ENCODE measurements at places on chromosomes 1 and 21.

GRCh38 chr1:84939151-84939550, 46.1 kb upstream of the LPAR3 start:
- DNase-seq, result no peak

DNA sequence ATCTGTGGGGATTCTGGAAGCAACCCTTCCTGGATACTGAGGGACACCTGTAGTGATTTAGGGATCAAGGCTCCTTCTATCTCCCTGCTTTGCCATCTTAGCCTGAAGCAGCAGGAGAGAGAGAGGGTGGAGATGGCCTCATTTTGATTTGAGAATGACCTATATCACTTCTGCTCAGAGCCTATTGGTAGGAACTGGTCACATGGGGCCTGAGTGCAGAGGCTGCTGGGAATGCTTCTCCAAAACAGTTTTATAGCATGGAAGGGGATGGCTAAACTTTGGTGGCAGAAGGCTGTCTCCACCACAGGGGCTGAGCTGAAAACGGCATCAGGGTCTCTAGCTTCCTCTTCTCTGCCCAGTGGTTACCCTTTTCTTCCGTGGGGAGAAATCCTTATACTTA, 105.8 kb downstream of the TBX19 start:
- no peak for DNase-seq

GRCh38 chr1:15863156-15863901, 15.8 kb downstream of the SPEN start:
- DNase-seq, result no peak

GRCh38 chr1:107609808-107610207, 355.2 kb downstream of the VAV3 start:
- DNase-seq, result no peak

- DNase-seq, result no peak
Observed at GRCh38 chr1:9410737-9411297, 118.1 kb downstream of the SPSB1 start.

DNA sequence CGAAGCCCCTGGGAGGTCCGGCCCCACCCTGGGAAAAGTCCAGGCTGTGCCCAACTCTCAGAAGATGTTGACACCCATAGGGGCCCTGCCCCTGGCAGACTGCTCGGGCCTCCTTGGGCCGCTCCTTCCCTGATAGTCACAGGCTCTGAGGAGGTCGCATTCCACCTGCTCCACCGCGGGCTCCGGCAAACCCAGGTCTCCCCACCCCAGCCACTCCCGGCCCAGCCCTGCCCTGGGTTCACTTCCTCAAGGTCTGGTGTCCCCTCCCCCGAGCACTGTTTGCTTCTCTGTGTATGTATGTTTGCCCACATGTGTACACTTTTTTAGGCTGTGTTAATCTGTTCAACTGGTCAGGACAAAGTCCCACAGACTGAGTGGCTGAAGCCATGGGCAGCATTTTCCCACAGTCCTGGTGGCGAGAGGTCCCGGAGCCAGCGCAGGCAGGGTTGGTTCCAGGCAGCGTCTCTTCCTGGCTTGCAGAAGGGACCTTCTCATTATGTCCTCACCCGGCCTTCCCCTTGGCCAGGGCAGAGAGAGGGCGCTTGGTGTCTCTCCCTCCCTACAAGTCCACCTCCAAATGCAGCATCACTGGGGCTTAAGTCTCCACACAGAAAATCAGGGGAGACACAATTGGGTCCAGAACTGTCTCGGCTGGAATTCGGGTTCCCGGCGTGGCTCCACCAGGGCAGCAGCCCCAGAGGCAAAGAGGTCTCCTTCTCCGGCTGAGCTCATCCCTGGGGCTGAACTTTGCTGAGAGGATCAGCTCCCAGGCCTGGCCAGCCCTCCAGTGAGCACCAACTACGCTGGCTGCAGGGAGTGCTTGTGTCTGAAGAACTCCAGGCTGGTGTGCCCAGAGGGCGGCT, 10.5 kb upstream of the PRXL2B start:
- no peak for DNase-seq

- DNase-seq, result no peak
Observed at GRCh38 chr1:53957194-53957818, 11.2 kb downstream of the LRRC42 start.

GRCh38 chr1:19743180-19743579, 56.5 kb downstream of the TMCO4 start:
- no peak for DNase-seq

- DNase-seq, result no peak
Observed at GRCh38 chr1:64856553-64856952, 109.8 kb downstream of the JAK1 start.

DNA sequence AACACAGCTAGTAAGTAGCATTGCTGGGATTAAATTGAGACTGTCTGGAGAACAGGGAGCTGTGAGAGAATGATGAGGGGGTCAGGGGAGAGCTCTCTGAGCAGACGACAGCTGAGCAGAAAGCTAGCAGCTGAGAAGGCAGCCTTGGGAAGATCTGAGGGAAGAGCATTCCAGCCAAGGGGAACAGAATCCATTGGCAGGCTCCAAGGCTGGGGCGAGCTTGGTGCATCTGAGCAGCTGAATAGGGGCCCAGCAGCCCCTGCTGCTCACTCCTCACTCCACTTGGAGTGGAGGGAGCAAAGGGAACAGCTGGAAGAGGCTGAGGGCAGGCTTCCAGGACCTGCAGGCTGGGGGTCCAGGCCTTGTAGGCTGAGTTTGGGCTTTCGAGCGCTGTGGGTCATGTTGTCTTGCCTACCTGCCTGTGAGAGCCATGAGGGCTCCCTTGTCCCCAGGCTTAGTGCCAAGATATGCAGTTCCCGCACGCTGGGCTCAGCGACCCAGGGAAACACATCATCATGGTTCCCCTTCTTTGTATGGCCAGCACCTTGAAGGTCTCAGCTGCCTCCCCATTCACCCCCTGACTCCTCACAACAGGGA, 10.5 kb downstream of the ACOT11 start:
- DNase-seq, result no peak

GRCh38 chr1:114094363-114094634, 59.4 kb downstream of the SYT6 start:
- no peak for DNase-seq

- no peak for DNase-seq
Observed at GRCh38 chr1:162568802-162569201, 7.3 kb downstream of the UAP1 start.

GRCh38 chr1:86035101-86035500, 121.5 kb downstream of the COL24A1 start:
- no peak for DNase-seq

DNA sequence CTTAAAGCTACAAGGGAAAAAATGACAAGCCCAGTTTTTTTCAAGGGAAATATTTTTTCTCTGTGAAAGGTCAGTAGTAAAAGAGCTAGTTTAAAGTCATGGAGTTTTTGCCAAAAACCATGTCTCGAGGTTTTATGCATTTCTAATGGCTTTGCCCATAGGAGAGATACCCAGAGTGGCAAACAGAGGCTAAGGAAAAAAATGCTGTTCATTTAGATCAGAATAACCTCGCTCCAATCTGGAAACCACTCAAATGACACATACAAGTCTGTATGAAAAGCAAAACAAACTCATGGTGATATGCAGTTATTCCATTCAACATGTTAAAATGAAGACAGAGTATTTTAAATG, 36.9 kb upstream of the EDEM3 start:
- DNase-seq, result peak; percentile 15

DNA sequence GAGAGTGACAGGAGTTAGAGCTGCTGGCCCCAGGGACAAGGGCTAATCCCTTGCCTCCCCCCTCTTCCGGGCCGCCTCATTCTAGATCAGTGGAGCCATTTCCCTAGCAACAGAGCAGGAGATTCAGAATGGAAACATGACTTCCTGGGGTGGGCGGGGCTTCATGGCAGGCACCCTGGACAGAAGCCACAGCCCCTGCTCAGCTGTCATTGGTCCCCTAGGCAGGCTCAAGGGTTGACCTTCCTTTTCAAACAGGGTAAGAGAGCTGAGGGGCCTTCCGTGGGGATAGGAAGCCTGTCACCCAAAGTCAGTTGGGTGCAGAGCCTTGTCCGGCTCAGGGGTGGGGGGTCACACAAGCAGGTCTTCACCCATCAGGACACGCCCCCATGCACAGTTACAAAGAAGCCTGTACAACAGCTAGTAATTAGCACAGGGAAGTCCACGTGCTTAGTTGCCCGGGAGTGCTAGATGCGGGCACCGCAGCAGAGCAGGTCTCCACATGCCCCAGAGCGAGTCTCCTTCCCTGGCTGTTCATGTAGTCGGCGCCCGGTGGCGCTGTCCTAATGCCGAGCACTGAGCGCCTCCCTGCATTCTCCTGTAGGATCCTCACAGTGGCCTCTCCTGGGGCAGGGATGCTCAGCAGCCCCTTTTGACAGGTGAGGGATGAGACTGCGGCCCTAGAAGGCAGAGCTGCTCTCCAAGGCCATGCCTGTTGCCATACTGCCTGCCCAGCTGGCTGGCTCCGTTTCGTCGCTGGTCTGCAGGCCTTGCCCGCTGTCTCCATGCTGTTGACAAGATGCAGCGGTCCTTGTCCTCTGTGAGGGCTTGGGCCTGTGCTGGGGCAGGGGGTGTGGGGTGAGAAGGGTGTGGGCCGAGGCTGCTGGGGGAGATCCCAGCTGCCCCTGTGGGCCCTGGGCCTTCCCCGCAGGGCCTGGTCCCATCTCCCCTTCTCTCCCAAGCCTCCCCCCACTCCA, 5.1 kb downstream of the TMEM201 start:
- no peak for DNase-seq

DNA sequence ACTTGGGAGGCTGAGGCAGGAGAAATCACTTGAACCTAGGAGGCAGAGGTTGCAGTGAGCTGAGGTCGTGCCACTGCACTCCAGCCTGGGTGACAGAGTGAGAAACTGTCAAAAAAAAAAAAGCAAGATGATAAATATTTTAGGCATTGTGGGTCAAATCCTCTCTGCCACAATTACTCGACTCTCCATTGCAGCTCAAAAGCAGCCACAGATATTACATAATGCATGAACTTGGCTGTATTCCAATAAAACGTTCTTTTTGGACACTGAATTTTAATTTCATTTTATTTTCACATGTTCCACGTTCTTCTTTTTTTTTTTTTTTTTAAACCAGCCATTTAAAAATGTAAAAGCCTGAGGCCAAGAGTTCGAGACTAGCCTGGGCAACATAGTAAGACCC, 69.4 kb downstream of the TCP10L start:
- DNase-seq, result no peak

DNA sequence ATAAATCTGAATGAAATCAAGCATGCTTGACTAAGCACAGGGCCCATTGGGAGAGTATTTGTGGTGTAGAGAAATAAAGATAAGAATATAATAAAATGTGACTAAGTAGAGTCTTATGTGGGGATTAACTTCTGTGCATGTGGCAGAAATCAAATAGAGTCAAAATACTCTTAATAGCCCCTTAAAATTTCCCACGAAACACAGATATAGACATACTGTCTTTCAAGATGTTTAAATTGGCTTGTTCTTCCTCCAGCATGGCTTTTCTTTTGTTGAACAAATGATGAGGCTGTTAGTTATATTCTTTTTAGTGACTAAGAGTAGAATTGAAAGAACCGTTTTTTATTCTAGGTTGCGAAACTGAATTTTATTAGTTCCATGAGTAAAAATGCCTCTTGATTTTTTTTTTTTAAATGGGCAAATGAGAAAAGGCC, 112.3 kb downstream of the RPS6KC1 start:
- no peak for DNase-seq

GRCh38 chr1:244341455-244342450, 110.0 kb downstream of the ADSS2 start:
- no peak for DNase-seq

- no peak for DNase-seq
Observed at GRCh38 chr1:66788231-66788939, 12.7 kb downstream of the INSL5 start.

DNA sequence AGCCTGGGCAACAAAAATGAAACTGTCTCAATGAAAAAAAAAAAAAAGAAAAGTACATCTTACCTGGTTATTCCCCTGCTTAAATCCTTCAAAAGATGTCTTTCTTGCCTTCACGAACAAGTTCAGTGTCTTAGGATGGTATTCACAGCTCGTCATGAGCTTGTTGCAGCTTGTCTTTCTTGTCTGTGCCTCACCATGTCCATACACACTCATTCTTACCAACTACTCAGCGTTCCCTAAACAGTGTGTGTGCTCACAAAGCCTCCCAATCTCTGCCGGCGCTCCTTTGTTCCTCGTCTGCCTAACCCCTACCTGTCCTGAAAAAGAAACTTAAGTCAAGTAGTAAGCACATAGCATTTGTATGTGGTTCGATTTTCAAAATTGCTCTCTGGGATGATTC, 31.1 kb downstream of the UBE4B start:
- no peak for DNase-seq

- no peak for DNase-seq
Observed at GRCh38 chr1:1210726-1211540, 3.0 kb downstream of the TNFRSF4 start.

GRCh38 chr1:198864695-198865094, 225.9 kb downstream of the PTPRC start:
- no peak for DNase-seq

GRCh38 chr21:37536616-37537278, 170.2 kb downstream of the DYRK1A start:
- DNase-seq, result no peak

DNA sequence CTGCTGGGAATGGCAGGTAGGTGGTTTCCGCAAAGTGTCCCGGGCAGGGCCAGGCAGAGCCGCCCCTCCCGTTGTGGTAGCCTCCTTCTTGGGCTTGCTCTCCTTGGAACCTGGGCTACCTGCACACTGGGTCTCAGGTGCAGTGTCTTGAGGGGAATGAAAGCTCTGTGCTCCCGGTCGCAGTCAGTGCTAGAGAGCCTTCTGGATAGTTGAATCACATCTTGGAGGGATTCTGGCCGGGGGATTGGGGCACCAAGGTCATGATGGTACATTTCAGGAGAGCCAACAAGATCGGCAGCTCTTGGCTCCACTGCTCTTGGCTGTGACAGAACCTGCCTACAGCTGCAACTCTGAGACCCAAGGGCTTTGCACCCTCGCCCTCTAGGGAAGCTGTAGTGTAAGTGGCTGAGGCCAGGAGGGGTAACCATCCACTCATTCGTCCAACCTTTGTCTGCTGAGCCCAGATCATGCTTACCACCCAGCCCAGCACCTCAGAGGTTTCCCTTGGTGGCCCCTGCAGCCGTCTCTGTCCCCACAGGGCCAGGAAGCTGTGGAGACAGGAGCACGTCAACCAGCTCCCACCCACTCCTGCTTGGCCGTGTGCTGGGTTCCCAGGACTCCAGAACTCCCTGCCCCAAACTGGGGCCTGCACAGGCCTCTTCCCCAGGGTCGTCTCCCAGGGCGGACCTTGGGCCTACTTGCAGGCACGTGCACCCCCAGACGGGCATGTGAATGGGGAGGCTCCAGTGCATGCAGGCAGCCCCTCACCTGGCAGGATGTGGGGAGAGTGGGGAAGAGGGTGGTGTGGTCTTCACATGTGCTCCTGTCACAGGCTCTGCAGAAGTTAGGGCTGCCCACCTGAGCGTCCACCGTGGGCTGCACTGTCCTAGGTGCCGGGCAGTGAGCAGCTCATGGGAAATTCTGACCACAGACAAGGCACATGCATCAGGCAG, 40.0 kb downstream of the NTPCR start:
- no peak for DNase-seq

- DNase-seq, result peak; percentile 47
Observed at GRCh38 chr1:221487781-221488524, 253.9 kb downstream of the DUSP10 start.

DNA sequence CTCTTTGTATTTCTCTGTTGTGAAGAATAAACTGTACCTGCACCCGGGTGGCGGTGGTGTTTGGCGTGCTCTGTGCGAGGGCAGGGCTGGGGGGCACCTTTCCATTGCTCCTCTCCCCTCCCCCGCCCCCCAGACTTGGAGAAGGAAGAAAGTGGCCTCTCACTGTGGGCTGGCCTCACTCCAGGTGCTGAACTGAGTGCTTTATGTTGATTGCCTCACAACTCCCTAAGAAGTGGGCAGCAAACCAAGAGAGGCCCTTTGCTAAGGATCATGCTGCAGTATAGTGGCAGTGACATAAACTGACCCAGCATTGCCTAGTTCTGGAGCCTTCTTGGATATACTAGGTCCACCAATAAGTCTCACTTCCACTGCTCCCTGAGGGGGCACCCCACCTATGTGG, 20.2 kb downstream of the A3GALT2 start:
- peak; percentile 56 for DNase-seq

All from AG04450 (cell line).